Dermis blood vessel endothelial cell (primary cell): ENCODE measurements at places on chromosomes 11 and 22. TPM values are rescaled to one million over a fixed set of nuclear protein-coding genes. Genes with fewer than 3 reads are reported as not detected.
A peak's percentile ranks its signal among the peaks of the same experiment; 100 is the strongest.

GCAT gene
- total RNA-seq = 24.5 and 37.6 TPM in 2 replicates

LRRN4CL gene
- total RNA-seq = 0.34 and 0.51 TPM in 2 replicates

GRM5 gene
- total RNA-seq = under 0.01 TPM in 1 of 2 replicates, not detected in the other

CRACR2B gene
- 27.5 and 29.8 TPM in 2 replicates for total RNA-seq

ILK gene
- total RNA-seq = 163 and 202 TPM in 2 replicates

ACR gene
- 0.34 and 0.79 TPM in 2 replicates for total RNA-seq

ASCL3 gene
- not detected in 2 replicates for total RNA-seq

ACTN3 gene
- total RNA-seq = under 0.01 and 0.14 TPM in 2 replicates

OR51B5 gene
- total RNA-seq = not detected in 2 replicates

SMPD1 gene
- total RNA-seq = 25.2 and 27.6 TPM in 2 replicates

DNA sequence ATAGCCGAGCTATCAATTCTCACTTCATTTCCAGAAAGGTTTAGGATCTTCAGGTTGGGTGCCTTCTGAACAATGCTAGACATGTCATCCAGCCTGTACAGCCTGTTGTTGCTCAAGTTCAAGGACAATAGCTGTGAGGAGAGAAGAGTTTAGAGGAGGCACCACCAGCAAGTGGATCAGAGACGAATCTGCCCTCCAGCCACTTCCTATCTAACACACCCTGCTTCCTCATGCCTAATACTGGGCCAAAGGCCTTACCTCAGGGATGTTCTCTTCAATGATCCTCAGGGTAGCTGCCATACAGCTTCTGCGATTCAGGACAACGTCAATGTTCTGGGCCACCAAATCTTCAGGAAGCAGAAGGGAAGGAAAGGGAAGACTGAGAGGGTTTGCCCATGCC is 4.2 kb downstream of the NXF1 start:
- DNase-seq = no peak

DNA sequence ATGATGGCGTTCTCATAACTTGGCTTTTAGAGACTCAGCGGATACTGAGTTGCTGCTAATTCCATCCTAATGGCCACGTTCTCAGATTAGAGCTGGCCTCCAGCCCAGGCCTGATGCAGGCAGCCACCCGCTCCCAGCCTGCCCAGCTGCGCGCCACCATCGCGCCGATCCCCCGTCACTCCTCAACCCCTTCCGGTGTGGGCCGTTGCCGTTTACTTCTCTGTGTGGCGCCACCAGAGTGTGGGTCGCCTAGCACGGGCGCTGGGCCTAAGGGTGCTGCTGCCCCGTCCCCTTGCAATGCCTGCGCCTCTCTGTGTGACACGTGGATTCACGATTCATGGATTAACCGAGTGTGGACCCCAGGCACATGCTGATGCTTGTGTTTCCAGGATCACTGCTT is 1116.0 kb downstream of the BRD1 start:
- DNase-seq = no peak

DNA sequence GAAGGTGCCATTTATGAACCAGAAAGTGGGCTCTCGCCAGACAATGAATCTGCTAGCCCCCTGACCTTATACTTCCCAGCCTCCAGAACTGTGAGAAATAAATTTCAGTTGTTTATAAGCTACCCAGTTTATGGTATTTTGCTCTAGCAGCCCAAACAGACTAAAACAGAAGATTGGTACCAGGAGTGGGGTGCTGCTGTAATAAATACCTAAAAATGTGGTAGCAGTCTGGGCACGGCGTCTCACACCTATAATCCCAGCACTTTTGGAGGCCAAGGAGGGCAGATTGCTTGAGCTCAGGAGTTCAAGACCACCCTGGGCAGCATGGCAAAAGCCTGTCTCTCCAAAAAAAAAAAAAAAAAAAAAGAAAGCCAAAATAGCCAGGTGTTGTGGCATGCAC is 21.3 kb downstream of the TECTA start:
- DNase-seq = no peak

DNA sequence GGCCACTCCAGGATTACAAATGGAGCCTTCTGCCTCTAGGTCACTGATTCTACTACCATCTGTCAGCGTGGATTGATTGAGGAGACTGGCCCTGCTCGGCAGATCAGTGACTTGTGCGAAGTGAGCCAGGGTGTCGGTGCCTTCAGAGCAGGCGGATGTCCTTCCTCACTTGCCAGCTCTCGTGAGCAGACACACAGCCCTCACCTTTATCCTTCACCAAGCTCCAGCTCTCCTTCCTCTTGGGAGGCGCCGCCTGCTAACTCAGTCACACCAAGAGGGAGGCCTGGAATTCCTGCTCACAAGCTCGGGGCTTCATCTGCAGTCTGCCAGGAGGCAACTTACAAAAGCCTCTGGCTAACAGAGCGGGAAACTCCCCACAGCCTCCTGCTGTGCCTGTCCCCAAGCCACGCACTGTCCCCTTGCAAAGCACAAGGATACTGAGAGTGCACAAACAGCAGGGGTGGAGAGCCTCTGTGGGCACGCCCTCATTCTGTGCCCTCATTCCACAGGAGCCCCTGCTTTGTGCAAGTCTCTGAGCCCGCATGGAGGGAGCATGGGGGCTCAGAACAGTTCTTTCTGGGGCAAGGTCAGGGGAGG is 3.5 kb upstream of the TCF20 start:
- no peak for DNase-seq

DNA sequence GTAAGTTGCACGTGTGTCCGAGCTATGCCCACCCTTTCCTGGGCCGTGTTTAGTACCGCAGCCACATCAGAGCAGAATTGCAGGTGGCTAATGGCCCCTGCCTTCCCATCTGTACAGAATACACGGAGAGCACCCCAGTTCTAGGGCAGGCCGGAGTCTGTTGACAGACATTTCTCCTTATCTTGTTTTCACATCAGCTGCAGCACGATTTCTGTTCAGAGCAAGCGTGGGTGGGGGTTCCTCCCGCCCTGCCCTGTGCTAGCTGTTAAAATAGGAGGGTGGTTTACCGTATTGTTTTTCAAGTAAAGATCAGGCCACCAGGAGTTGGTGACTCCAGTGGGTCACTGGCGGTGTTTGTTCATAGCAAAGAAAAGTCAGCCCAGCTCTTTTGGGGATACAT is 41.1 kb downstream of the UBASH3B start:
- peak; percentile 40 for DNase-seq

- DNase-seq = peak; percentile 46
These were observed 27.1 kb downstream of the APLP2 start for GRCh38 chr11:130096823-130097222.

- DNase-seq = no peak
These were observed 33.9 kb downstream of the SYTL2 start for GRCh38 chr11:85776951-85777602.

- DNase-seq = no peak
These were observed 24.0 kb downstream of the PIH1D2 start for GRCh38 chr11:112049777-112050176.

- no peak for DNase-seq
These were observed 27.4 kb upstream of the GRIA4 start for GRCh38 chr11:105582497-105582896.

GRCh38 chr22:50140615-50141014 is 29.9 kb upstream of the PANX2 start:
- no peak for DNase-seq

DNA sequence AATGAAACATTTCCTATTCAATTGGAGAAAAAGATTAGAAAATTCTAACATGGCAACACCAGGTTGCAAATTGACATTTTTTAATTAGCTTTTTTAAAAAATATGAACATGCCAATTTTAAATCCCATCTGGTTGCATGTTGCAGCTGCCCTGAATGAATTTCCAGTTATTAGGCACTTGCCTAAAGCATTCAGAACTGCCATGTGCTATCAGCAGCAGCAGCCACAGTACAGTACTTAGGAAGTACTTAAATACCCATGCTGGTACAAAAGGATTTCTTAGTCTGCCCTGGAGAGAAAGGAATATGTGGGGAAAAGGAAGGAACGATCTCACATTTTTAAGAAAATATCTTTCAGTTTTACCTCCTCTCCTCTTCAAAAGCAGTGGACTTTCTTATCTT is 46.2 kb downstream of the FAM168A start:
- DNase-seq = no peak

DNA sequence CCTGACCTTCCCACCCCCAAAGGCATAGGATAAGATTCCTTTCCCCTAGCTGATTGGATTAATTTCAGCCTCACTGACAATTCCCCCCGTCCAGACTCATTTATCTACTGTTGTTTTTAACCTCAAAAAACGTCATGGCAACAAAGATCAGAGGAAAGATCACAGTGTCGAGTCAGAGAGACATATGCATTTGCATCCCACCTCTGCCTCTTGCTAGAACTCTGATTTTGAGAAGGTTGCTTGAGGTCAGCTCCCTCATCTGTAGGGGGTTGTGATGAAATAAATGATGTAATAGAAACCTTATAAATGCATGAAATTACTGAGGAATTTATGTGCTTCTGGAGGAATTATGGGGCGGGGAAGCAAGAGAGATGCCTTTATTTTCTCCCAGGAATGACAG is 53.3 kb upstream of the SYN3 start:
- no peak for DNase-seq

DNA sequence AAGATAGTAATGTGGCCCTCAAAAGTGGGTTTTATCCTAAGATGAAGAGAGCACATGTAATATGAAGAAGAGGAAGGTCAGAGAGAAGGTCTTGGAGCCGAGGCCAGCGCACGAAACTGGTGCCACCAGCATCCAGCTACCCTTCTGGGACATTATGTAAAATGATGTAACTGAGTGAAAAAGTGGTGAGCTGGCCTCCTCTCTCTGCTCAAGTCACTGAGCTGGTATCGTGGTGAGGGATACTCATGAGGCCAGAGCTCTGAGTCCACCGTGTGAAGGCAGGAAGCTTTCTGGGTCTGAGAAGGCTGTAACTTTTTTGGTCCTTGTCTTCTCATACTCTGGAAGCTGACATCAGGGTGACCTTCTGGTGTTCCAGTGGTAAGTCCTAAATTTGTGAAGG is 25.1 kb downstream of the RNF185 start:
- no peak for DNase-seq

DNA sequence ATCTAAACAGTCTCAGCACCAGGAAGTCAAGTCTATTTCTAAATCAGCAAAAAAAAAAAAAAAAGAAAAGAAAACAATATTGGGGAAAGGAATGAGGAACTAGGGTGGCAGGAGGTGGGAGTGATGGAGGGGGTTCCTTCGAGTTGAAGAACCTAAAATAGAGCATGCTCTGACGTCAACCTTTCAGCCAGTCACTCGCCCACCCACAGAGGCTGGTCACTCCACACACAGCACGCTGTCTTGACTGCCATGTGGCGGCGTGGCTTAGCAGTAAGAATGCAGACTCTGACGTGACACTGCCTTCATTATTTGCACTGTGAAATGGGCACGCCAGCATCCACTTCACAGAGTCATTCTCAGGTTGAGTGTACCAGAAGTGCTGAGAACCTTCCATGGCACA is 48.3 kb downstream of the LARGE1 start:
- DNase-seq = no peak

DNA sequence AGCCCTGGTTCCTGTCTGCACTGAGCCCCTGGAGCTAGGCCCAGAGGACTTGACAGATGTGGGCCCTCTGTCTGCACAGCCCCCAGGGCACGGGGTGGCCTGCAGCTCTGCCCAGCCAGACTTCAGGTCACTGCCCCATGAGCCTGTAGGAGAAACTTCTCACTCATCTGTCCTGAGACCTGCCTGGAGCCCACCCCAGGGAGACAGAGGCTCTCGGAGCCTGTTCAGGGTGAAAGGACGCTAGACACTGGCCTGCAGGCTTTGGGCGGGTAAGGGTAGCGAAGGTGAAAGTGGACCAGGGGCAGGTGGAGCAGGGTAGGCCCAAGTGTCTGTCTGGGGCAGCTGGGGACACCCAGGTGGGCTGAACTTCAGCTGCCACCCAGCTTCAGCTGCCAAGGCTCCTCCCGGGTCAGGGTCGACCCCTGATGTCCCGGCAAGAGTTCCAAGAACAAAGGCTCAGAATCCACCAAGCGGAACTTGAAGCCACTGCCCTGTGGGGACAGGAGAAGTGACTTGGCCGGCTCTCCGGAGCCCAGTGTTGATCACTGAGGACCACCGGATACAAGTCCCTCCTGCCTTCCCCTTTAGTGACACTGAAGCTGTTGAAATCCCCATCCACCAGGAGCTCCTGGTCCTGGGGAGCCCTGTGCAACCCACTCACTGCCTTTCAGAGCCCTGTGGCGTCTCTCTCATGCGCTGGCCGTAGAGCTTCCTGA is 90.3 kb downstream of the KCNQ1 start:
- no peak for DNase-seq

GRCh38 chr11:124442847-124443246 is 2.6 kb downstream of the OR8B8 start:
- DNase-seq = no peak

DNA sequence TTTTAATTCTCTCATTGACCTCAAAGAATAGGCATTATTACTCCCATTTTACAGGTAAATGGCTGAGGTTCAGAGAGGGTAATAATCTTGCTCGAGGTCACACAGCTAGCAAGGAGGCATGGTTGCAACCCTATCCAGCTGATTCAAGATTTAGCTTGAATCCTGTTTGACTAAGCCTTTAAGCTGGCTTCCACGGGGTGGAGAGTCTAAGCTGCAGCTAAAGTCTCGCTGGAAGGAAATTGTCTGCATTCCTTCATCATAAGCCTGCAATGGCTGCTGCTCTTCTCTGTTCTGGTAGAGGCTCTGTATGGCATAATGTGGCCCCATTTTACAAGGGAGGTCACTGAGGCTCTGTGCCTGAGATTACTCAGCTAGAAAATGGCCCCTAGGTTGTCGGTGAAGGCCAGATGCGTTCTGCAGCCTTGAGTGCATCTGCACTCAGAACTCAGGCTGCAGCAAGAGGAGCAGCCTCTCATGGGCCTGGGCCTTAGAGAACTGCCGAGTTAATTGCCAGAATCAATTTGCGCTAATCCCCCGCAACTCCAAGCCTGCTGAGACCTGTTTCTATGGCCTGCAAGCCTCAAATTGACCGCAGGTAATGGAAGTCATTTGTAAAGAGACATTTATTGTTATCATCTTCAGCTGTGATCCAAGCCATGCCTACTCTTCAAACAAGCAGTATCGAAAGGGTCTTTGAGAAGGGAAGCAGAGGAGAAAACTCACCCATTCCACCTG is 44.1 kb upstream of the SEZ6L start:
- no peak for DNase-seq

- DNase-seq = no peak
These were observed 692 bp upstream of the MOB2 start for GRCh38 chr11:1487091-1487850.

GRCh38 chr11:28137366-28137765 is 29.2 kb downstream of the METTL15 start:
- no peak for DNase-seq

DNA sequence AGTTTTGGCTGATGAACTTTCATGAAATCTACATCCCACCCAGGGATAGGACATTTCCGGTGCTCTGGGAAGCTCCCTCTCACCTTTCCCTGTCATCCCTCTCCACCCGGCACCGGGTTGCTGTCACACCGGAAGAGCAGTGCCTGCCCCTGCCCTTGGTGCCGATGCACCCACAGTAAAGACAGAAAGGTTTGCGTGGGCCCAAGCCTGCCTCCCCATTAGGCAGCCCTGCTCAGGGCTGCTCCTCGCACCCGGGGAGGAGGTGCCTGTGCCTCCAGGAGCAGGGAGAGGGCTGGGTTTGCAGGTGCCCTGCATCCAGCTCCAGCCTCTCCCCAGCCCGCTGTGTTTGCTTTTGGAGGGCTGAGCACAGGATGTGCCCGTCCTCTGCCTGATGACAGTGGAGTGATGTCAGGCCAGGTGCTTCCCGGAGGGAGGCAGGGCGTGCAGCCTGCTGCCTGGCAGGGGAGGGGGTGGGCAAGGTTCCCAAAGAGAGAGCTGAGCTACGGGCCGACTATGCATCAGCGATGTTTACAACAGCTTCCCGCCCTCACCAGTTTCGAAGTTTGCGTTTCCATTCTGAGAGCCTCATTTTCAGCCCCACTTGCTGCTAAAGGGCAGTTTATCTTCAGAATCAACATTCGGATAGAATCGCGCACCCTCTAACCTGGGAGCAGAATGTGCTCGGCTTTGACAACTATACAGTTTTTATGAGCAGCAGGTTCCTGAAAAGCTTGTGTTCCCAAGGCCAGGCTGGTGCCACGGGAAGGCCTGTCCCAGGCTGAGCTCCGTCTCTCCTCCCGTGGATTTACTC is 83.2 kb upstream of the CLDN5 start:
- peak; percentile 96 for DNase-seq
